ENCODE measurements at places on chromosomes 11 and 22.

DNA sequence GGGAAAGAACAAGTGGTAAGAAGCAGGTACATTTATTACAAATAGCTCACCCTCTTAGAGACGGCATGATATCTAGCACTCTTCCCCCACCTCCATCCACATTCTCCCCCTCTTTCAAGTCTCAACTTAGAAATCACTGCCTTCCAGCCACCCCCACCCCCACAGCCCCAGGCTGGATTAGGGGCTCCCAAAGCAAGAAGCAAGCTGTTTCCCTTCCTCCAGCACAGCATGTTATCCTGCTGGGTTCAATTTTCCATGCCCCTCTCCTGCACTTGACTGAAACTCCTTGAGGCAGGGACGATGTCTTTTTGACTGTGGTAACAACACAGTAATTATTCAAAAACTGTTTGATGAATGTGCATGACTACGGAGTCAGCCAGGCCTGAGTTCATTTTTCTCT is 350.7 kb downstream of the LARGE1 start:
- no peak for DNase-seq

GRCh38 chr11:126853732-126854131 is 146.8 kb downstream of the KIRREL3 start:
- DNase-seq = no peak

GRCh38 chr11:68581439-68581838 is 102.9 kb upstream of the GAL start:
- no peak for DNase-seq

DNA sequence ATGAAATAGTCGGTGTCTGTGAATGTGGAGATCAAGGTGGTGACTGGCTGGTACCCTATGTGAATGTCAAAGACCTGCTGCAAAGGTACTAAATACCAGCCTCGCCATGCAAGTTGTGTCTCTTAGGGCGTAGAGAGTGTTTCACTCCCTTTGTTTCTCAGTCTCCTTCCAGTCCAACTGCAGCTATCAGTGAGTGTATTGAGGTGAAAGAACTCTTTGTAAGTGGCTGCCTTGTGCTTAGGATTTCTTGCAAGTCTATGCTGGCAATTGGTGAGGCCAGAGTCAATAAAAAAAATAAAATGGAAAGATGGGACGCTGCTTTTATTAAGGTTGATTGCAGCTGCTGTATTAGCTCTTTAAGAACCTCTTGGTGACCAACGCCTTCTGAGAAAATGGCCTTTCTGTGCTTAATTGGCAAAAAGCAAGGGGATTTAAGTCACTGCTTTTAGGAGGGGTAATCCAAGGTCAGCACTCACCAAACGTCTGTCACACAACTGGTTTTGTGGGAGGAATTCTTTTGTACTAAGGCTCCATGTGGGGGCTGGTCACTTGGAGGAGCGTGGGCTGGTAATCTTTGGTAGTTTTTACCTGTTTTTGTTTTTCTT is 95.1 kb downstream of the PARVA start:
- no peak for DNase-seq

- DNase-seq = no peak
These were observed 25.5 kb downstream of the CTTN start for GRCh38 chr11:70423523-70424505.
